ENCODE measurements at places on chromosomes 2 and 18. TPM values are rescaled to one million over a fixed set of nuclear protein-coding genes. Genes with fewer than 3 reads are reported as not detected.

GRCh38 chr18:26502823-26503222 is 45.5 kb downstream of the KCTD1 start:
- no peak for DNase-seq

DNA sequence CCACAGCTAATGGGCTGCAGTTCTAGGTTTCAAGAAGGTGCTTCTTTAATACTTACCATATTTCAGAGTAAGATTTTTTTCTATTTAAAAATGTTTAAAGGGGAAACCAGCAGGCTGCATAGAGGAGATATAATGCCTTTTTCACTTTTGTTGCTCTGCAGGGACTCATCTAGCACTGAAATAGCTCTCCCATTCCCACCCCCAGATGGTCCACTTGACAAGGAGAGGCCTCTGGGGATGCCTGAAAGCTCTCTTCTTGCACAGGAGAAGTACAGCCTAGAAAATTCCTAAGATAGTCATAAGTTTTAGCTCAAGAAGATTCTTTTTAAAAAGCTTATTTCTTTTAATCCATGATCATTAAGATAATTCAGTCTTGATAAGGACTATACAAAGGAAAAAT is 126.4 kb downstream of the CDH2 start:
- no peak for DNase-seq

- no peak for DNase-seq
Measured at GRCh38 chr2:101219246-101219645, 33.4 kb upstream of the CNOT11 start.

- DNase-seq: no peak
Measured at GRCh38 chr2:16400127-16400623, 265.5 kb downstream of the CYRIA start.

- DNase-seq: no peak
Measured at GRCh38 chr18:78031991-78032390, 782.3 kb downstream of the GALR1 start.

GRCh38 chr2:120346667-120347358 is 877 bp downstream of the INHBB start:
- DNase-seq: no peak

GRCh38 chr2:4873876-4874593 is 818.1 kb upstream of the SOX11 start:
- DNase-seq: no peak

- DNase-seq: no peak
Measured at GRCh38 chr18:38023871-38024270, 458.3 kb upstream of the CELF4 start.

GRCh38 chr2:226712941-226713340 is 86.7 kb downstream of the IRS1 start:
- DNase-seq: no peak

GRCh38 chr2:147818741-147819140 is 26.1 kb upstream of the ACVR2A start:
- DNase-seq: no peak

- no peak for DNase-seq
Measured at GRCh38 chr18:76410660-76411417, 84.2 kb downstream of the ZNF516 start.

QPCT gene
- 33.8 TPM for total RNA-seq

ERMN gene
- 0.10 TPM for total RNA-seq

UGT1A8 gene
- not detected for total RNA-seq

IL1R2 gene
- total RNA-seq: 15.6 TPM

SKOR2 gene
- total RNA-seq: not detected

Measured in skin of body (tissue), 3 donors.